ENCODE measurements at places on chromosomes 2 and 18. TPM values are rescaled to one million over a fixed set of nuclear protein-coding genes. Genes with fewer than 3 reads are reported as not detected.

The FAM161A gene
- 12.0 TPM for polyA plus RNA-seq

The CHRND gene
- polyA plus RNA-seq = not detected

The MYOM1 gene
- 1.7 TPM for polyA plus RNA-seq

The L3MBTL4 gene
- polyA plus RNA-seq = 0.16 TPM

The CDH20 gene
- 1.7 TPM for polyA plus RNA-seq

The SLC35G4 gene
- polyA plus RNA-seq = not detected

The KCMF1 gene
- 43.3 TPM for polyA plus RNA-seq

The ADRA2B gene
- polyA plus RNA-seq = not detected

The ANKRD62 gene
- polyA plus RNA-seq = not detected

The ALPI gene
- polyA plus RNA-seq = not detected

The DPP10 gene
- polyA plus RNA-seq = 15.1 TPM

The EMX1 gene
- polyA plus RNA-seq = 0.70 TPM

The COL3A1 gene
- 1.3 TPM for polyA plus RNA-seq

The NETO1 gene
- 0.16 TPM for polyA plus RNA-seq

The KIAA2012 gene
- not detected for polyA plus RNA-seq

The EMILIN2 gene
- 0.12 TPM for polyA plus RNA-seq

The FAM117B gene
- 29.4 TPM for polyA plus RNA-seq

The DSG1 gene
- polyA plus RNA-seq = not detected

The RAB27B gene
- 53.4 TPM for polyA plus RNA-seq

The RIF1 gene
- polyA plus RNA-seq = 22.9 TPM

The RNF152 gene
- 22.9 TPM for polyA plus RNA-seq

Data from neural cell (in vitro differentiated cells).